Stimulated activated CD4-positive, alpha-beta T cell treated with anti-CD3 and anti-CD28 coated beads, Interleukin-4, amount 100 ng/mL, for 24 hours (primary cell): ENCODE measurements at places on chromosomes 5 and 9.

DNA sequence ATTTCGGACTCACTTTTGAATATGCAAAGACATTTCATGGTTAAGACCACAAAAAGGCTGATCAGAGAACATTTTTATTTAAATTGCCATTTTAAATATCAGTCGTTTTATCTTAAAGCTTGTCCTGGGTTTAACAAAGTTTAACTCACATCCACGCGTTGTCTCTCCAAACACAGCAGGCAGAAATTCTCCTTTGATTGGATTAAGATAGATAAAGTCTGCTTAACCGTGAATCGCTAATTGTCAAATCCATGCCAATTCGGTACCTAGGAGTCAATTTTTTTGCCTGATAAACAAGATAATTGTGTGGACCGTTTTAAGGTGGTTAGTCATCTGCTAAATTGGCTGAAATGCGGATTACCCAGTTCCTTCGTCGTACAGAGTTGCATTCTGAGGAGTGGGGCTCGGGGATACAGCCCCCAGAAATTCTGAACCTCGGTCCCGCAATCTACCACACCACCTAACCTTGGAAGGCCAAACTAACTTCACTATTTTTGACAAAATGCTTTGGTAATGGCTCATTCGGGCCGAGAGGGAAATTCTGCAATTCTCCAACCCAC, 665 bp upstream of the BTF3 start:
- DNase-seq: no peak

GRCh38 chr5:35443803-35444595, 173.7 kb upstream of the SPEF2 start:
- DNase-seq: no peak

DNA sequence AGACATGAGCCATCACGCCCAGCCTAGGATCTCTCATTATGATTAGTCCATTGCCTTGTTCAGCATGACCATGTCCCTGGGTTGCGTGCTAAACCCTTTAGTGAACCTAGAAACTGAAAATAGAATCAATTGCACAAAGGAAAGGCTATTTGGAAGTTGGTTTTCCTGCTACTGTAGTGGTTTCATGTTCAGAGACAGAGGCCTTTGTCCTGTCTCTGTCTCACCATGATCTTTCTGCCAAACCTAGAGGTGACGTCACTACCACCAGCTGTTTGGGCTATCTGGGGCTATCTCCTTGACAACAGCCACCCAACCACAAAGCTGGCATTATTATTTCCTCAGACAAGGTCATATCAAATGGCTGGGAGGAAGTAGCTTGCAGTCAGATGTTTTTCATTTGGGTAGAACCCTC, 4.0 kb upstream of the CDK5RAP2 start:
- DNase-seq: peak; percentile 8

GRCh38 chr5:82885627-82886389, 191.4 kb downstream of the TMEM167A start:
- DNase-seq: no peak

DNA sequence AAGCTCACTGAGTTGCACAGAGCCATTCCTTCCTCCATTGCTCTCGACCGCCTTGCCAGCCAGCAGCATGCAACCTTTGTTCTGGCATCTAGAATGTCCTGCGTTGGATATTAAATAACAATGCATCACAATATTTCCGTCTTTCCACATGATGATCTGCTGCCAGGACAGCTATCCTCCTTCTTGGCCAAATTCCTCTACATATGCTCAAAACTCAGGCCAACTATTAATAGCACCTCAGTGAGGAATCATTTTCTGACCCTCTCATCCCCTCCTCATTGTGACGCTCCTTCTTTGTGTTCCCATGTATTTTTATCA, 128.6 kb downstream of the MYO10 start:
- no peak for DNase-seq

DNA sequence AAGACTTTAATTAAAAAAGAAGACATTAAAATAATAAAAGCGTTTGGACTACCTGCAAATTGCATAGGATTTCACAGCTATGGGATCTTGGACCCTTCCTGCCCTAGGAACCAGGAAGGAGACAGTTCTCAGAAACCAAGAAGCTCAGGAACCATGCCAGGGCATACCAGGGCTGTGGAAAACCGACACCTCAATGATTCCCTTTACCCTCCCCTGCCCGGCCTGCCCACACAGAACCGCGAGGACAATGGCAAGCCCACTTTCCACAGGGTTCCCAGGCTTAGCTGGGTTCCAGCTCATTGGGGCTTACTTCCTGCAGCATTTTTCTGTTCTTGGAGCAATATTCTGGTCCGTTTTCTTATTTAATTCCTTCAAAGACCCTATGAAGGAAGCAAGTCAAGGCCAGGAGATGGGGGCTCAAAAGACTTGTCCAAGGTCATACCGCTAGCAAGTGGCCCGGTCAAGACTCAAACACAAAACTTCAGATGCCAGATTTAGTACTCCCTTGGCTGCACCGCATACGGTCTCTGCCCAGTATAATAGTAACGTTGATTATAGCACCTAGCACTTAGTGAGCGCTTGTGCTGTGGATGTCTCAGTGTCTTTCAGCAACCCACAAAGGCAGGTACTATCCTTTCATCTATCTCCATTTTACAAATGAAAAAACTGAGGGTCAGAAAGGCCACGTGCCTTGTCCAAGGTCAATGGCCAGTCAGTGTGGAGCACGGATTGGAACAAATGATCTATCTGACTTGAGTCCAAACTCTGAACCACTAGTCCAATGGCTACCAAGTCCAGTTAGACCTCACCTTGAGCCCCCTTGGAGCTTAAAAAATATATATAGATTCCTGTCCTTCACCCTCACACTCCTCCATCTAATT, 6.8 kb downstream of the FAT2 start:
- no peak for DNase-seq

GRCh38 chr5:77076961-77077828, 9.9 kb downstream of the ZBED3 start:
- DNase-seq: peak; percentile 49

DNA sequence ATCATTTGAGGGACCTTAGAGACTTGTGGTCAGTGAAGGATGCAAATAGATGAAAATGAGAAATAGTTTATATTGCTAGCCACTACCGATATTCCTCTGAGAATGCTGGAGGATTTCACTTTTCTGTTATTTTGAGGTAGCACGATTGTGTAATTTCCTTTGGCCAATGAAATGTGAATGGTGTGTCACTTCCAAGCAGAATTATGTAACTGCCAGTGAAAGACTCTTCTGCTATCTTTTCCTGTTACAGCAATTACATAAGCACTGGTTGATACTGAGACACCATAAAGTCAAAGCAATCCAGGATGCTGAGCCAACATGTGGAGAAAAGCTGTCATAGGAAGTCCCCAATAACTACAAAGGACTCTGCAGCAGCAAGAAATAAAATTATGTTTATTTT, 3.6 kb upstream of the PCDHA2 start:
- DNase-seq: no peak

DNA sequence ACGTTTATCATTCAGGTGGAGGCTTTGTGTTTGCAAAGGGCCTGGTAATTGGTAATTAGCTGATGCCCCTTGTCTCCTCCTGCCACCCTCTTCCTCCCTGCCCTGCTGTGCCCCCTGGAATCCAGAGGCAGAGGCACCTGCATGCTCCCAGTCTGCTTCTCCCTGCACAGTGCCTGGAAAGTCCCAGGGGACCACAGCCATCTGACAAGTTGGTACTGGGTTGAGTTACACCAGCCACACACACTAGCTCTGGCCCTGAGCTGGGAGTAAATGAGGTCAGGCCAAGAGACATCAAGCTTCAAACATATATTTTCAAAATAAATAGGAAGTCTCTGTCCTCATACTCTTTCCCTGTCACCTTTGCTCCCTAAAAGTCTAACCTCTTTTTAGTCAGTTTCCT, 56.3 kb downstream of the INSYN2B start:
- no peak for DNase-seq

DNA sequence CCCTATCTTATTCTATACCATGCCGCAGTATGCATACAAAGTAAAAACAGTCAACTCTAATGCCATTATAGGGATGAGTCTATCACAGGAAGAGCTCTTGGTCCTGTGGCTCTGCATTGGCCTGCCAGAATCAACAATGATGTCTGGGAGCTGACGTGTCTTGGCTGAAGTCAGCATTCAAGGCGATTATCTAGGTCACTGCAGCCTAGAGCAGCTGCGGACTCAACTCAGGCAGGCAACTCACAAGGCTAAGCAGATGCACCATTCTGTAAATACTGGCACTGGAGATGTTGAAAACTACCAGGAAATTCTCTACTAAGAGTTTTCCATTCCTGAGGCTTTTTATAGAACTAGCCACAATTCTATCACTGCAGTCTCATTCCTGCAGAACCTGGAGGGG, 13.3 kb downstream of the SPATA9 start:
- no peak for DNase-seq

DNA sequence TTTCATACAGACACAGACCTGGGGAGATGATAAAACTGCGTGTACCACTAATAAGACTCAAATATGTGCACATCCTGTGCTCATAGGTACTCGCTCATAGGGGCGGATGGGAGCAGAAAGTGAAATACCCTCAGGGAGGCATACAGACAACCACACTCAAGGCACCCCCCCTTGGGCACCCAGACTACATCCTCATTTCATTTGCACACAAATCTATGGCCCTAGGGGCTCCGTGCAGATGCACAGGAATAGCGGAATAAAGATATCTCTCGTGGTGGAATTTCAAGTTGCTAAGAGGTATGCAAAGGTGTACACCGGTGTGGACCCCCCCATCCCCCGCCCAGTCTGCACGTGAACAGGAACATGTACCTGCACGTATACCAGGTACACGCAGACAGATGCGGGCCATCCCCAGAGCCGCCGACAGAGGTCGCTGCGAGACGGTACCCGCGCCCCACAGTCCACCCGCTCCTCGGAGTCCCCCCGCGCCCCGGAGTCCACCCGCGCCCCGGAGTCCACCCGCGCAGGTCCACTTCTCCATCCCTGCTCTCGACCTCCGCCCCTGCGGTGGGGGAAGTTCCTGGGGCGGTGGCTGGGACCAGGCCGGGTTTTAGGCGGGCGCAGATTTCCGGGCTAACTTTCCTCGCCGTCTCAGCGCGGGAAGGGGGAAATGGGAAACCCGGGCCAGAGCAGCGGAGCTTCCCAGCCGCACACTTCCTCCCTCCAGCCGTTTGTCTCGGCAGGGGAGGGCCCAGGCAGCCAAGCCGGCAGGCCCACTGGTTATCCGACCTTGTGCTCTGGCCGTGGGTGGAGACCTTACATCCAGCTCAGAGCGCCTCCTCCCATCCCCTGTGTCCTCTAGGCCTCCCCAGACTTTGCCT, 1.0 kb upstream of the IL12B start:
- peak; percentile 76 for DNase-seq

DNA sequence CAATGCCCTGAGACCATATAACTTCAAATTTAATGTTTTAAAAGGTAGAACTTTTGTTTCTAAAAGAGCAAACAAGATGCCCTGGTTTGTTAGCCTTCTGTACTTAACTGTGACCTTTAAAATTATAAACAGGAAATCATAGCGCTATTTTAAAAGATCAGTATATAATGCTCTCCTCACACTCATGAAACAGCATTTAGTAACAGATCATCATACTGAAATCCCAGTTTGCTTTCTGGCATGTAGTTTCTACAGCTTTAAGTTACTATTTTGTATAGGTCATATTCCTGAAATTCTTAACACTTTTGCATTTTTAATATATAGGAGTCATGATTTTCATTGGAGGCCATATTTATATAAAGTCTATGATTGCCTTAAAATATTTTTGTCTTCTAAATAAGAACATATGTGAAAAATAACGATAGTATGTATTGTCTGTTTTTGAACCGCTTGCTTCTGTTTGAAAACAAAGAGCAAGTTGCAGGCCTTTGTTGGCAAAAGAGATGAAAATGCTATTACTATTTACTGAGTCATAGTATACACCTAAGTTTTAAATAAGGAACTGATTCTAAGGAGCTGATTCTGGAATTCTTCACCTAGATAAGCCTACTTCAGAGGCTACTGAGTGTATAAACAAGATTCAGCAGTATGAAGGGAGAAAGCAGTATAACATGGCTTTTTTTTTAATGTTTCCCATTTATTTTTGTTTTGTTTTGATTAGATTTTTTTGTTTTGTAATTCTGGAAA, 20.5 kb downstream of the SRFBP1 start:
- DNase-seq: no peak

DNA sequence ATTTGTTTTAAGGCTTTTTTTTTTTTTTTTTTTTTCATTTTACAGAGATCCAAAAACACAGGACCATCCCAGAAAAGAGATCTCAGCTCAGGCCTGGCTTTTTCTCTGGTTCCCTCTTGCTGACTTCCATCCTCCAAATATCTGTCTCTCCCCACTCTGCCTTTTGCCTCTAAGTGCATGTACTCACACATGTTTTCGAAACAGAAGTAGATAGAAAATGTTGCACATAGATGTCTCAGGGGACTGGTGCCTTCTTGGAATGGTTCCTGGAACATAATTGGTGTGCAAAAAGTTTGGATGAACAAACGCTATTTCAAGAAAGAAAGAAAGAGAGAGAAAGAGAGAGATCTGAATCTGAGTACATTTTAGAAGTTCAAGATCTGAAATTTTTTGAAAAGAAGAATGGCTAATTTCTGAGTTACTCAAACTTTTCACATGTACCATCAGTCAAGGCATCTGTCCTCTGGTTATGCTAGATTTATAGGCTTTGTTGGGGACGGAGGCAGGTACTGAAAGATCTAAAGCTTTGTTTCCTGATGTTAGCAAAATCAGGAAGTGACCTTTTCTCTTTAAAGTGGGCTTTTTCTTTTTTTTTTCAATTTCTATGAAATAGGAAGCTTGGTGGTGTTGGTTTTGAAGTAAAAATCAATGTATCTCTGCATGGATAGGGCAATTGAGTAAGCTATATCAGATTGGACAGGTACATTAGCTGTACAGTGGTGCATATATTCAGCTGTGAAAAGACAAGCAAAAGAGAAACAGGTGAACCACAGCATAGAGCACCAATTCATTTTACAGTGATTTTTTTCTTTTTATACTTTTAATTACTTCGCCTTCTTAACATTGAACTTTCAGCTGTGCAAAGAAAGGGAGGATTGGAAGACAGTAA, 8.5 kb upstream of the TNFSF8 start:
- no peak for DNase-seq

DNA sequence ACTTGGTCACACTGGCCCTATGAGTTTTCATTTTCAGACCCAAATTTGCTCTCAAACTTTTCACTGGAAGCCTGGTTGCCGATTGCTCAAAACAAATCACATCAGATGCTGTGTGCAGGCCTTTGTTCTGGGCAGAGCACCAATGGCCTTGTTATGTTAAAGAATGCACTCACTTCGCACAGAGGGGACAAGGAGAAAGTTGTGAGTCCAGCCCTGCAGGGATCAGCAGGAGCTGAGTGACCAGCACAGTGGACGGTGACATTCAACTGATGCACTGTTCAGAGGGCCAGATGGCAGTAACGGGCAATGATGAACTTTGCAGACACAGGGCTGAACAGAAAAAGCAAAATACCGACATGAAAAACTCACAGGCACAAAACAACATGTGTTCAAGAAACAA, 86.1 kb downstream of the BARX1 start:
- DNase-seq: no peak

- no peak for DNase-seq
These were observed 57.5 kb downstream of the SIL1 start for GRCh38 chr5:139140591-139141071.
